ENCODE measurements at places on chromosomes 3 and 15.

- no peak for DNase-seq
Measured at GRCh38 chr3:64911138-64911537, 223.3 kb upstream of the ADAMTS9 start.

DNA sequence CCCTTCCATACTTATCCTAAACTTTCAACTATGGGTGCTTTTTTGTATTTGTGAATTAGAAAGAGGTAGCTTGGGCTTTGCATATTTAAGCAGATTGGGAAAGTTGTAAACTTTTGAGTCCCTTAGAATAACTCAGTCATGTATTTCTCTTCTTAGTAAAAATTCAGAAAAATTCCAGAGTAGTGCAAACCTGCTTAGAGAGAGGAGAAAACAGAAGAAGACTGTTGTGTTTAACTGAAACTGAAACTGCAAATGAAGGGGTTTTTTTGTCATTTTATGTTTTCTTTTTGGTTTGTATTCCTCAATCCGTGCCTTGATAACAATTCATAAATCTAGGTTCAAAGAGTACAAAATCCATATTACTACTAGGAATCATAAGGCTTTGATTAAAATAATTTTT is 31.3 kb downstream of the CD200 start:
- no peak for DNase-seq

GRCh38 chr15:48855501-48856440 is 22.2 kb upstream of the EID1 start:
- DNase-seq: no peak

GRCh38 chr3:139751789-139752188 is 74.0 kb upstream of the NMNAT3 start:
- DNase-seq: no peak

GRCh38 chr15:98953968-98954367 is 53.6 kb downstream of the PGPEP1L start:
- DNase-seq: no peak
